ENCODE measurements at places on chromosomes 11 and 22.

DNA sequence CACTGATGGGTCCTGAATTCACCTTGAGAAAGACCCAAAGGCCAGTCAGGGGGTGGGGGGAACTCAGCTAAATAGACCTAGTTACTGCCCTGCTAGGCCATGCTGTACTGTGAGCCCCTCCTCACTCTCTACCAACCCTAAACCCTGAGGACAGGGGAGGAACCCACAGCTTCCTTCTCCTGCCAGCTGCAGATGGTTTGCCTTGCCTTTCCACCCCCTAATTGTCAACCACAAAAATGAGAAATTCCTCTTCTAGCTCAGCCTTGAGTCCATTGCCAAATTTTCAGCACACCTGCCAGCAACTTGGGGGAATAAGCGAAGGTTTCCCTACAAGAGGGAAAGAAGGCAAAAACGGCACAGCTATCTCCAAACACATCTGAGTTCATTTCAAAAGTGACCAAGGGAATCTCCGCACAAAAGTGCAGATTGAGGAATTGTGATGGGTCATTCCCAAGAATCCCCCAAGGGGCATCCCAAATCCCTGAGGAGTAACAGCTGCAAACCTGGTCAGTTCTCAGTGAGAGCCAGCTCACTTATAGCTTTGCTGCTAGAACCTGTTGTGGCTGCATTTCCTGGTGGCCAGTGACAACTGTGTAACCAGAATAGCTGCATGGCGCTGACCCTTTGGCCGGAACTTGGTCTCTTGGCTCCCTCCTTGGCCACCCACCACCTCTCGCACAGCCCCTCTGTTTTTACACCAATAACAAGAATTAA is 2.4 kb upstream of the TTC36 start:
- no peak for DNase-seq

DNA sequence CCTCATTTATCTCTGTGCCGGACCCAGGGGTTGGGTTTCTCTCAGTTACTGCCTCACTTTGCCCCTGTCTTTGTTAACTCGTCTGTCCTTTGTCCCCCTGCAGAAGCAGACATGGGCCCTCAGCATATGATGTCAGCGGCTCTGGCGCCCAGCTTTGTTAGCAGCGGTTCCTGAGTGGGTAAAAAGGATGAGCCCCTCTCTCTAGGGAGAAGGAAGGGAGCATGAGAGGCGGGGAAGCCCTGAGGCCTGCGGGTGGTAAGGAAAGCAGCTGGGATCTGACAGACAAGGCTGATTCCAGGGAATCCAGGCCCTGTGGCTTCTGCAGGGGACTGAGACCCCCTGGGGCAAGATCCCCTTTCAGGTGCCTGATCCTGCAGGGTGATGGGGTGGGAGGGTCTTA is 51.7 kb downstream of the MCM5 start:
- no peak for DNase-seq

DNA sequence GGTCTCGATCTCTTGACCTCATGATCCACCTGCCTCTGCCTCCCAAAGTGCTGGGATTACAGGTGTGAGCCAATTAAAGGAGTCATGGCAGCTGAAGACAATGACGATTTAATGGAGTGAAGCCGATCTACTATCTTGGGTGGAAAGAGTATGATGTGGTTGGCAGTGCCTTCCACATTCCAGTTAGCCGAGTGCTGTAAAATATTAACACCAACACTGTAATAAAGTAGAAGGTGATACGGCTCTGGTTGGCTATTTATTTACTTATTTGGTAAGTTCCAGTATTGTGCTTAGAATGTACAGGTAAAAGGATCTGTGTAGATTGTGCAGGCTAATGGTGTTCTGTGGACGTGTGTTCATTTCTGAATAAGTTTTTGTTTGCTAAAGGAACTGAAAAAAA is 149.6 kb upstream of the MTMR2 start:
- no peak for DNase-seq

DNA sequence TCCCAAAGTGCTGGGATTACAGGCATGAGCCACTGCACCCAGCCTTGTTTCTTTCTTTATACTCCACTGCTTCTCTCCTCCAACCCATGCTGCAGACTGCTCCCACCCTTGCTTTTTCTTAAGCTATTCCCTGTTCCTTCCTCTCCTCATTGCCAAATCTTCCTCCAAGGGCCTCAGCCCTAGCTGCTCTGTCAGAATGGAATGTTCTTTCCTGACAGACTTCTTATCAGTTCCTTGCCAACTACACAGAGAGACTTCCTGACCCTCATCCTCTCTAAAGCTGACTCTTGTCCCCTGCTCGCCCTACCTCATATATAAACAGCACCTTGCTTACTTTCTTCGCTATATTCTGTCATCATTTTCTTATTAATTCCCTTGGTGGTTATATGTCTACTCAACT is 16.9 kb upstream of the PIK3C2A start:
- DNase-seq: no peak

- DNase-seq: no peak
These were observed 38.6 kb upstream of the BMAL1 start for GRCh38 chr11:13238879-13239514.

DNA sequence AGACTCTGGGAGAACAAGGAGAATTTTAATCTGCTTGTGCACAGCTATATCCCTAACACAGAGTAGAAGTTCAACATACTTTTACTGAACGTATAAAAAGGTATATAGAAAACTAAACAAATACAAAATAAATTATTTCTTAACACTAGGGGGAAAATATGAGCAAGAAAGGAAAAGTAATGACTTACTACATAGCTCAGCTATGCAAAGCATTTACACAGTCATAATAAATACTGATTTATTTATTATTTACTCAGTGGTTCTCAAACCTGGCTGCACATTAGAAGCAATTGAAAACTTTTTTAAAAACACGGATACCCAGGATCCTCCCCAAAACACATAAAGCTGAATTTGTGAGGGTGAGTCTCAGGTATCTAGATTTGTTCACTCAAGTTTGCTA is 182.5 kb downstream of the TTC28 start:
- DNase-seq: no peak

DNA sequence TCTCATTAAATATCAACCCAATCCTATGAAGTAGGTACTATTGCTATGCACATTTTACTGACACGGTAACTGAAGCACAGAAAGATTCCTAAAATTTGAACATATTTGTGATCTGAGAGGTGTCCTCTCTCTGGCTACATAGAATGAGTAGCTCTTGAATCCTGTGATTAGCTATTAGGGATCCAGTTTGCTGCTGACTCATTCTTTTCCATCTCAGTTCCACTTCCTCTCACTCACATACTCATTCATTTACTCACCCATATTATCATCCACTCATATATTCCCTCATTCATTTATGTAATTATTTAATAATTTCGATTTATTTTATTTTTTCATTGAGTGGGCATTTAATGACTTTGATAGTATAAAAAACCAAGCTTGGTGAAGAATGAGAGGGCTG is 42.7 kb downstream of the OR5B17 start:
- no peak for DNase-seq

DNA sequence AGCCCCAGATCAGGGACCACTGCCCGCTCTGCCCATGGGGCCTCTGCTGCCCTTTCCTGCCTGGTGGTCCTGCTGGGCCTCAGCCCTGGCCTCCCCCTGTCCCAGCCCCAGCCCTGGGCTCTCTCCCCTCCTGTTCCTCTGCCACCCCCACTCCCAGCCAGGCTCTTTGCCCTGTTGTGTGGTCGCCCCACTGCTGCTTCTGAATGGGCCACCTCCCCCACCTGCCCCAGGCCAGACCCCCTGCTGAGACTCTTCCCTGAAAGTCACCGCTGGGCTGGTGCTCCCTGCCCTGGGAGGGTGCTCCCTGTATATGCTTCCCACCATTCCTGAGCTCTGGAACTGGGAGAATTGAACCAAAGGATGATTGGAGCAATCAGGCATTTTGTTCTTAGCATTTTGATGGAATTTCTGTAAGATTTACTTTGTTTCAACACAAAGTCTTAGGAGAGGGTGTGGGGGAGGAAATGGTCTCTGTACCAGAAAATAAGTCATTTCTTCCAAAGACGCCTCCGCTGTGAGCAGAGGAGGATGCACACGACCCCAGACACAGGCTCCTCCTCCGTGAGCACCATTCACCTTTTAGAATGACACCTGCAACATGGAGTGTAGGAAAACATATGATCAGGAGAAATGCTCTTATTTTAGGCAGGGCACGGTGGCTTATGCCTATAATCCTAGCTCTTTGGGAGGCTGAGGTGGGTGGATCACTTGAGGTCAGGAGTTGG is 5.2 kb downstream of the APOBEC3B start:
- DNase-seq: no peak

GRCh38 chr11:122215244-122215992 is 99.4 kb upstream of the BLID start:
- no peak for DNase-seq

GRCh38 chr11:43282607-43283440 is 29.0 kb upstream of the API5 start:
- no peak for DNase-seq

- no peak for DNase-seq
These were observed 70.1 kb upstream of the LRRC55 start for GRCh38 chr11:57111619-57112018.

DNA sequence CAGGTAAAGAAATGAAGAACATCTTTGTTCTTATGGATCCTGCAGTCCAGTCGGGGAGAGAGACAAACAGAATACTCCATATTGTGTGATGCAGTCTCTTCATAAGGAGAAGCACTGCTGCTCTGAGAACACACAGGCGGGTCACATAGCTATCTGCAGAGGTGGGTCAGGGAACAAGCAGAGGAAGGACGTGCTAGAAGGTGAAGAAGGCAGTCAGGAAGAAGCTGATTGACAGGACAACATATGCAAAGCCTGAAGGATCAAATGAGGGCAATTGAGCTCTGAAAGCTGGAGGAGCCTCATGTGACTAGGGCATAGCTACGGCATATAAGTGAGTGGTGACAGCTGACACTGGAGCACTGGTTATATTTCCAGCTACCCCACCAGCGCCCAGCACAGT is 122.5 kb downstream of the OPCML start:
- DNase-seq: no peak

- no peak for DNase-seq
These were observed 18.6 kb downstream of the BDNF start for GRCh38 chr11:27681664-27682063.

- DNase-seq: no peak
These were observed 3.9 kb downstream of the MYEOV start for GRCh38 chr11:69297787-69298266.

- no peak for DNase-seq
These were observed 2.9 kb downstream of the LMF2 start for GRCh38 chr22:50504369-50505211.

DNA sequence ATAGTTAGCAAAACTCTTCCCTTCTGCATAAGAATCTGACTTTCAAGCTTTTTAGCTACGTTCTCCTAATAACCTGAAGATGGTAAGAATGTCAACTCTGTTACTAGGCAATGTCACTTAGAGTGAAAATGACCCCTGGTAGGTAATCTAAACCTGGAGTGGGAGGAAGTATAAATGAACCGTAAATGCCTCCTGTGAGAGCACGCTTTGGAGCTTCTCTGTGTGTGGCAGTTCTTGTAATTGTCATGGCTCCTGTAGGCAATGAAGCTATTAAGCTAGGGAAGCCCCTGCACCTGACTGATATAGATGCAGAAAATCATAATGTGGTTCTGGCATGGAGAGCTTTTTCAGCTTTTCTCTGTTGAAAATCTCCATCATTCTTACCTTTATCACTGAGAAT is 29.4 kb downstream of the CALCA start:
- DNase-seq: no peak

DNA sequence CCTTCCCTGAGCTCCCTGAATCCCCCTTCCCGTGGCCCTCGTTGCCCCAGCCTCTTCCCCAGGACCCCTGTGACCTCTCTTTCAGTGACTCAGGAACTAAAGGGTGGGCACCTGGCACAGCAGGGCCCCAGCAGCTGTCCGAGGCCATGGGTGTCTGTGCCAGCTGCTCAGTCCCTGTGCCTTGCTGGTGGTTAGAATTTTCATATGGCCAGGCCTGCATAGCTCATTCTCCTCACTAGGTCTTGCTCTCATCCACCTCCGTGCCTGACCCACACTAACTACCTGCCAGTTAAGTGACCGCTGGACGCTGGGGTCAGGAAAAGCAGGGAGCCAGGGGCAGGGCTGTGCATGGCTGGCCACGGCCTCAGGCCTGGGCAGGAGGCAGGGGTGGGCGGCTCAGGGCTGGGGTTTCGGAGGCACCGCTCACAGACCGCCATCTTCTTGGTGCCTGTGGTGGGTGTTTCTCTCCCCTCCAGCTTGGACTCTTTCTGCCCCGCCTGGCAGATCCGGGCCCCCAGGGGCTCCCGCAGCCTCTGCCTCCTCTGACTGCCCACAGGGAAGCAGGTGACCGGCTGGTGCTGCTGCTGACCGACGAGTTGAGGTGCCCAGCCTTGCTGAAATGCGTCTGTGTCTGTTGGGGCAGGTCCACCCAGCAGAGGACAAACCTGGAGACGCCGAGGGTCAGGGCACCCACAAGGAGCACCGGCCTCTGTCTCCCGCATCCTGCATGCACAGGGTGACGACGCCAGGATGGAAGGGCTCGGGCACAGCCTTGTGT is 20.3 kb downstream of the MRGPRD start:
- DNase-seq: no peak

GRCh38 chr11:114281388-114281956 is 14.7 kb upstream of the NNMT start:
- DNase-seq: no peak

GRCh38 chr11:87265132-87265531 is 227.4 kb downstream of the TMEM135 start:
- no peak for DNase-seq

DNA sequence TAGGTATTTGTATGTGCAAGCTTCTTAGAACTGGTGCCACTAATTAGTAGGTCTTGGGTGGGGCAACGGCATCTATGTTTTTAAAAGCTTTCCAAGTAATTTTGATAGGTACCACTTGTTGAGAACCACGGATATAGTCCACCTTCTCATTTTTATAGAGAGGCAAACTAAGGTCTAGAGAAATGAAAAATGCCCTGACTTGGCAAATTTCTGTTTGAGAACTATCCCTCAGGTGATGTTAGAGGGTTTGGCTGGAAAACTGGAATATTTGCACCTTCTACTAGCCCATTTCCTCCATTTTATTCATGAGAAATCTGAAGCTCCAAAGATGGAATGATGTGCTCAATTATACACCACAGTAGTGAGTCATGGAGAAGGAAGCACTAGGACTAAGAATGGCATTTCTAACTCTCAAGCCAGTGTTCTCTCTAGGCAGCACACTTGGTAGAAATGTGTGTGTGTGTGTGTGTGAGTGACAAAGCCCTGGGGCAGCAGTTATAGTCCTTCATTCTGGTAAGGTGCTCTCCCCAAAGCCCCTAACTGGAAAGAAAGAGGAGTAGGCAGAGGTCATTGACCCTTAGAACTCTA is 1.8 kb upstream of the TMEM86A start:
- DNase-seq: no peak

- no peak for DNase-seq
These were observed 830.0 kb downstream of the NTM start for GRCh38 chr11:132200353-132200936.
